ENCODE measurements at places on chromosomes 2 and 18.

GRCh38 chr2:111627256-111627655 lies 256.7 kb downstream of the ANAPC1 start:
- no peak for DNase-seq

DNA sequence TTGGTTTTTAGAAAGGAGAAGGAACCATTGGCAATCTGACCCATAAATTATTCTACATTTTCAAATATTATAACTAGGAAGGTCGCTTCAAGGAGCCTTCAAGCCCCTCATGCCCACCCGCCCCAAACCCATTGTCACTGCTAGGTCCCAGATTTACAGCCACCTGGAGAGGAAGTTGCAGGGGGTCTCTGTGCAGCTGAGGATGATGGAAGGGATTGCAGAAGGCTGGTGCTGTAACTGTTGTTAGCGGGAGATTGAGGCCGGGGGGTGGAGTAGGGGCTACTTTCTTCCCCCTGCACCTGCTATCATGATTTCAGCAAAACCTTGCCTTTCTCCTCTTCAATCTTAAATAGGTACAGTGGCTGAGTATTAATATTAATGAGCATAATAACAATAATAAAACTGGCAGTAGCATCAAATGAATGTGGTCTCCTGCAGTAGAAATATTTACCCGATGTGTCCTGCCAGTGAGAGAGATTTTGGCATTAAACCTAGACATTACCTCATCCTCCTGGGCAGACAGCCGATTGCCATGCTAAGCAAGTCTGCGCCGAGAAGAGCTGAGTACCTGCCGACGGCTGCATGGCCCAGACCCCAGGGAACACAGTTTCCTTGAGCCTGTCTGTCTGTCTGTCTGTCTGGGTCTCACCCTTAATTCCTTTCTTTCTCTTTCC lies 225.4 kb downstream of the FAM210A start:
- DNase-seq, result no peak

DNA sequence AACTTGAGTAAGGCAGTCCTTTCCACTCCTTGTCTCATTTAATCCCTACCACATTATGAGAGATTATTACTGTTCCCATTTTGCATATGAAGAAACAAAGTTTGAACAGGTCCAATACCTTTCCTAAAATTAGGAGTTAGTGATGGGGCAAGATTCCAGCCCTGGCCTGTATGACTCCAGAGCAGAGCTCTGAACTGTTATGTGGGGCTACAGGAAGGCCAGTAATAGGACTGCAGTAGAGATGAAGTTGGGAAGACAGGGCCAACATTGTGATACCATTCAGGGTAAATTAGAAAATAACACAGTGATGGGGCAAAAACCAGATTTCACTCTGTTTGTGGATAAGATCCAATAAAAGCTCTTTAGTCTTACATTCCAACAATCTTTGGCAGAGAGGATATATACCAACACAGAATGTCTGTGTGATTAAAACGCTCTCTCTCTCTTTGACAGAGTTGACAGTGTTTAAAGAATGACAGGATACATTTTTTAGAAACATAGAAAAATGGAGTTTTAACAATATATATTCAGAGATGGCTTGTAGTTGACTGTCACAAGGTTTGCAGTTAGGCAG lies 22.7 kb downstream of the KATNAL2 start:
- no peak for DNase-seq

DNA sequence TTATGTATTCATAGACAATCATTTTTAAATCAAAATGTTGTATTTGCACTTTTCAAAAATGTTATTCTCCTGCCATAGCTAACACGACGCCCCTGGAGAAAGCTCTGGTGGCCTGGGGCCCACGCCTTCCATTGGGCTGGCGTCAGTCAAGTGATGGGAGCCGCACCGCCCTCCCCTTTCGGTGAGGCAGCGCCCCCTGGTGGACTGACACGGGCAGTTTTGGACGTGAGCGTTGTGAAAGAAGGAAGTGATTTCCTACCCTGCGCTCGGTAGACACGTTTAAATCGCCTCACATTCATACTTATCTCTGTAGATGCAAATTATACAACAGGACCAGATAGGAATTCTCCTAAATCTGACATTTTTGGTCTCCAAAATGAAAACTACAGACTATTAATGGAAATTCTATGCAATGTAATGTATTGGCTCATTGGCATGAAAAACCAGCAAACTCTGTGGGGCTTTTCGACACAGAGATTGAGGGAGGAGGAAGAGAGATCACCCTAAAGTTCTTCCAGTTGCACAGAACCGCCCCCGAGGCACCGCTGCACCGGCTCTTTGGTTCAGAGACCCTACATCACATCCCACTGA lies 326.2 kb upstream of the SOX11 start:
- no peak for DNase-seq

- DNase-seq, result peak; percentile 53
Observed at GRCh38 chr2:96527286-96528005, 9.1 kb upstream of the ARID5A start.

DNA sequence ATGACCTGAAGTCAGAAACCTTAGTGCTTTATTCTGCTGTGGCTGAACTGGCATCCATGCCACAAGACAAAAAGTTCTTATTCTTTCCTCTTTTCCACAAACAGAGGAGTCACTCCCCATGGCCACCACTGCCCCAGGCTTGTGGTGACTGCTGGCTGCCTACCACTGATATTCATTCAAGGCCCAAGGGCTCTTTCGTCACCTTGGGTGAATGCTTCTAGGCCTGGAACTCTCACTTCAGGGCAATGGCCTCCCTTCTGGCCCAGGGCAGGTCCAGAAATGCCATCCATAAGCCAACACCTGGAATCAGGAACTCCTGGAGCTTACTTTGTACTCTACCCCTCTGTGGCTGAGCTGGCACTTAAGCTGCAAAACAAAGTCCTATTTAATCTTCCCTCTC lies 109.8 kb downstream of the NAT8 start:
- no peak for DNase-seq

- DNase-seq, result no peak
Observed at GRCh38 chr2:230658877-230659652, 53.6 kb upstream of the CAB39 start.

DNA sequence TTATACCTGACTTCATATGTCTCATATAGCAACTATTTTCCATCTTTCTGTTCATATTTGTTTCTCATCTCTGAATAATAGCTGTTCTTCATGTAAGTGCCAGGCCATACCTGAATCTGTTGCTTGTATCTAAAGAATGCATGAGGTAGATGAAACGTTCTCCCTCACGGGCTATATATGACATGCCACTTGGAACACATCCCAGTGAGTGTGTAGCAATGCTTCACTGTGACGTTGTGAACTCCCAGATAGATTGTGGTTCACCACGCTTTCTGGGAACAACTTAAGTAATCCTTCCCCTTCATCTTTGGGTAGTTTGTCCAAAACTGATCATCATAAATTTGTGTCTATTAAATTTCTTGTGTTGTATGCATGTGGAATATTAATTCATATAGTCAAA lies 60.1 kb downstream of the RDH14 start:
- DNase-seq, result no peak

- no peak for DNase-seq
Observed at GRCh38 chr18:69718912-69719547, 228.6 kb downstream of the CD226 start.

GRCh38 chr2:39118786-39119499 lies 1.9 kb downstream of the SOS1 start:
- DNase-seq, result no peak

DNA sequence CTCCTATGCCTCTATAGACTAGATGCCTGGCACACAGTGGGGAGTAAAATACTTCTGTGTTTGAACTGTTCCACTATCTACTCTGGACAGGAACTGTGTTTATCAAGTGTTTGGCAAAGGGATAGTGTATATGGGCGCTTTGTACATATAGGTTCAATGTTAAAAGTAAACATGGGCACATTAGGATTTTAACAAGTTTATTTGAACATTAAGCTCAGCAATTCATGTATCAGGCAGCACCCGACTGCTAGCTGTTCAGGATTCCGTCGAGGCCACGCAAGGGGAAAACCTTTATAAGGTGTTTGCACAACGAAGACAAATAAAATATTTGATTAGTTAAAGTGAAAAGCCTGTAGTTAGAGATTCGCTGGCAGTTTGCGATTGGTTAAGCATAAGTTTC lies 43.4 kb upstream of the ROCK2 start:
- DNase-seq, result no peak

DNA sequence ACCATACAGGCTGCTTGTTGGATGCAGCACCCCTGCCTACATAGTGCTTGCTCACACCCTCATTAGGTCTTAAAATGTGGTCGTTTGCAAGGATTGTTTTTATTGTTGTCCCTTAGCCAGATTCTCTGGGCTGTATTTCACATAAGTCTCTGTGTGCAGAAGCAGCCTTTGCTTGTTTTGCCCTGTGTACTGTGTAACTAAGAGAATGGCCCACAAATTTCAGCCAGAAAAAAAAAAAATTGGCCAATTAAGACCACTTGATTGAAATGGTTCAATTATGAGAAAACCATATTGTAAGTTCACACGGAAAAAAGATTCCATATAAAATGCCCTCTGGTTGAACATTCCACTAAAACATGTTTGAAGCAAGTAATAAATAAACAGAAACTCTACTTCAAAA lies 377.1 kb upstream of the SOX11 start:
- DNase-seq, result no peak

GRCh38 chr2:39528701-39529100 lies 91.6 kb upstream of the MAP4K3 start:
- DNase-seq, result no peak

DNA sequence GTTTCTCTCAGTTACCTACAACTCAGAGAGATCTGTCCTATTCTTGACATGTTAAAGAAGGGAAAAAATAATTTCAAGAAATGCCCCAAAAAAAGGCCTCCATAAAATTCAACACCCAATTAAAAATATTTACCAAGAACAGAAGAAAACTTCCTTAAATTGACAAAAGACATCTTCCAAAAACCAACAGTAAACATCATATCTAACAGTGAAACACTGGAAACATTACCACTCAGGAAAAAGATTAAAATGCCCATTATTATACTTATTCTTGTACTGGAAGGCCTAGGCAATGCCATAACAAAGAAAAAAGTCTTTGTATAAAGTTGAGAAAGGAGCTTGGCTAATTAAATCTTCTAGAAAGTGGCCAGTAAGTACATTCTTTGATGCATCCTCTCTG lies 7.2 kb downstream of the DTNB start:
- DNase-seq, result no peak

GRCh38 chr18:35756506-35757117 lies 175.1 kb downstream of the GALNT1 start:
- peak; percentile 45 for DNase-seq

GRCh38 chr2:128732976-128733431 lies 414.3 kb upstream of the HS6ST1 start:
- no peak for DNase-seq

GRCh38 chr2:42340938-42341636 lies 19.9 kb downstream of the COX7A2L start:
- DNase-seq, result no peak

DNA sequence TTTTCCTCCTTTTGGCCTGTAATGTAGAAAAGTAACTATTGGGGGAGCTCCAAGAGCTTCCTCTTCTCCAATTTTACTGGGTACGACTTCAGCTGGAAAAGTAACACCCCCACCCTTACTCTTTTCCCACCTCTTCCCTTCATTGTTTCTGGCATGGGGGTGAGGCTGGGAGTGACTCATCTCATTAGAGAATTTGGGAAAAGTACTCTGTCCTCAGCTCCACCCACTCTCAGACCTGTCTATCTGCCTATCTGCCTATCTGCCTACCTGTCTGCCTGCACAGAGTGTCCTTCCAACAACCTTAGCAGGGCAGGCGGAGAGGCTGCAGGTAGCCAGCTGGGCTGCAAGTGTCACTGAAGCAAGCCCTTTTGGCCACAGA lies 93.6 kb downstream of the EPHA4 start:
- DNase-seq, result no peak

DNA sequence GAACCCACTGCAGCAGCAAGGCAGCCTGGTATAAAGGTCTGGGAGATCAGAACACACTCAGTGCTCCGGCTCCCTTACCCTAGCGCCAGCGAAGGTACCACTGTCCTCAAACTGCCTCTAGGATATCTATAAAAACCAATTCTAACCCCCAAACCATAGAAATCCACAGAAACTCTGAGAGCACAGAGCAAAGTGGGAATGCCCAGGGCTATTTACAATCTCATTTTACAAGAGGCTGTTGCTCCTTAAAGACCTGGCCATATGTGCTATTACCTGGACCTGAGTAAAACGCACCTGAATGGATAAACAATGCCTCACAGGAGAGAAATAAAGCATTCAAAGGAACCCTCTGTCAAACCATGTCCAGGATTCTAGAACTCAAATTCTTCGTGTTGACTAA lies 4.3 kb downstream of the STK39 start:
- DNase-seq, result no peak
